ENCODE measurements at places on chromosomes 7 and 10. TPM values are rescaled to one million over a fixed set of nuclear protein-coding genes. Genes with fewer than 3 reads are reported as not detected.

DNA sequence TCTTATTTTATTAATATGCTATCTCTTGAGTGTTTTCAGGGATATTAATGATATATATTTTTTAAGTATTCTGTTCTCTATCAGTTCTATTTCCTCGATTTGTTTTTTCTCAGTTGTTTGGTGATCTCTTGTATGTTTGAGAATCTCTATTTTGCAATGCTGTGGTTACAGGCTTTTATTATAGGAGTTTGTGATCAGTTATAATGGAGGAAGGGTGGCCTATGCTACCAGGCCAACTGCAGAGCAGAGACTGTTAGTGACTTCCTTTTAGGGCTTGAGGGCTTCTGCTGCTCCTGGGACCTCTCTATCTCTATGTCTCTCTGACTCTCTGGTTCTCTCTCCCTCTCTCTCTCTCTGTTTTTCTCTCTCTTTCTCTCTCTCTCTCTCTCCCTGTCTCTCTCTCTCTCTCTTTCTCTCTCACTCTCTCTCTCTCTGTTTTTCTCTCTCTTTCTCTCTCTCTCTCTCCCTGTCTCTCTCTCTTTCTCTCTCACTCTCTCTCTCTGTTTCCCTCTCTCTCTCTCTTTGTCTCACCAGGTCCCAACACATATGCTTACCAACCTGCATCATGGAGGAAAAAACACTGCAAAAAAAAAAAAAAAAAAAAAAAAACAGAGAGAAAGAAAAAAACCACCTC, 69.4 kb upstream of the CAV2 start:
- no peak for DNase-seq

GRCh38 chr10:78768041-78768835, 300.5 kb upstream of the ZMIZ1 start:
- no peak for DNase-seq

DNA sequence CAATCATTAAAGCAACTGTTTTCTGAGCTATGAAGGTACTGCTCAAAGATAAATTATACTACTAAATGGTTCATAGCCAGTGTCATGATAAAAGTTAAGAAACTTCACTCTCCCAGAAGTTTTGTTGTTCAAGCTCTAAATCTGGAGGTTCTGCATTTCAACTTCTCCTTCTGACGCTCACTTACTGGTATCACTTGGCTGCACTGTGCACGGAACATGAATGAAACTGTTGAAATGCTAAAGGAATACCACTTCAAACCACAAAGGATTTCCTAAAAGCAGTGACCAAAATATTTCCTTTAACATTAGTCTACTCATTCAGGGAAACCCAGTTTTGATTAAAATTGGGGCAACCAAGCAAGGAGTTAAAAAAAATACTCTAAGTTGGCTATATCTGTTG, 93.6 kb downstream of the UBE2H start:
- DNase-seq = no peak

DNA sequence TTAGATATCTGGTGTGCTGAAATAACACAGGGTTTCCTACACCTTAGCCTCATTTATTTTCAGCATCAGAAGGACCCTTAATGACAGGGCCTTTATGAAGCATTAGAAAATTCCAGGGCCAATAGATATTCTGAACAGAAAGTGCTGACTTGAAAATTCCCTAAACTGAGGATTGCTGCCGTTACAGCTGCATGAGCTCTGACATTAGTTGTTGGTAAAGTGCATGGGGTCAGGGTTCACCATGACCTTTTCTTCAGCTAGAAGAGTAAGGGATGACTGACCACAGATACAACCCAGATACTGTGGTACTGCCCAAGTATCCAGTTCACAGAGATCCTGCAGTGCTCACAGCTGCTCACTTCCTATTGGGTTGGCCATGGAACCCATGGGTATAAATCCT, 181.7 kb upstream of the SLC25A13 start:
- DNase-seq = no peak

DNA sequence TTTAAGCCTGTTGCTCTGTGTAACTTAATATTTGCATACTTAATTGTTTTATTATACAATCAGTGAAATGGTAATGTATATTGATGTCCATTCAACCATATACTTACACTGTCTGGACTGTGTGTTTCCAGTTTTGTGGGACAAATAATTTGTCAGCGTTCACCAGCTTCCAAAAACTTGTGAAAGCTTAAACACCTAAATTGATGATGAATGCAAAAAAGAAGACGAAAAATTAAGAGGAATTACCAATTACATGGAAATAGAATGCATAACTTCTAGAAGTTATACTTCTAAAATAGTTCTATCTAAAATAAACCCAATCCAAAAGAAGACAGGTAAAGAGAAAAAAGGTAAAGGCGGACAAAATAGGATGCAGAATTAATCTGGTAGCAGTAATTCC, 155.0 kb upstream of the FZD1 start:
- DNase-seq = no peak

Gene AIMP2
- total RNA-seq = 83.4 TPM

- peak; percentile 47 for DNase-seq
Observed at GRCh38 chr10:90227217-90227656, 525.8 kb downstream of the KIF20B start.

Gene CHCHD2
- 690 TPM for total RNA-seq

DNA sequence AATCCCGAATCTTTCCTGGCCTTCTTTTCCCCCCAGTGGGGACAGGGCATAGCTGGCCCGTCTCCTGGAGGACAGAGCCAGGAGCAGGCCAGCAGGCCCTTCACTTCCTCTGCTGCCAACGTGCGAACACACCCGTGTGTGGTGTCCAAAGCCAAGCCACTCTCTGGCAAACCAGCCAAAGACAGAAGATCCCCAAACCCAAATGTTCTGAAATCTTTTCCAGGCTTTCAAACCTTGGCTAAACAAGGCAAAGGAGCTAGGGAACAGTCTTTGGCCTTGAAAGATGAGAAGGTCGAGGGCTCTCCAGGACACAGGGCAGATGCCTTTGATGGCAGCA, 63.0 kb downstream of the PROSER2 start:
- no peak for DNase-seq

DNA sequence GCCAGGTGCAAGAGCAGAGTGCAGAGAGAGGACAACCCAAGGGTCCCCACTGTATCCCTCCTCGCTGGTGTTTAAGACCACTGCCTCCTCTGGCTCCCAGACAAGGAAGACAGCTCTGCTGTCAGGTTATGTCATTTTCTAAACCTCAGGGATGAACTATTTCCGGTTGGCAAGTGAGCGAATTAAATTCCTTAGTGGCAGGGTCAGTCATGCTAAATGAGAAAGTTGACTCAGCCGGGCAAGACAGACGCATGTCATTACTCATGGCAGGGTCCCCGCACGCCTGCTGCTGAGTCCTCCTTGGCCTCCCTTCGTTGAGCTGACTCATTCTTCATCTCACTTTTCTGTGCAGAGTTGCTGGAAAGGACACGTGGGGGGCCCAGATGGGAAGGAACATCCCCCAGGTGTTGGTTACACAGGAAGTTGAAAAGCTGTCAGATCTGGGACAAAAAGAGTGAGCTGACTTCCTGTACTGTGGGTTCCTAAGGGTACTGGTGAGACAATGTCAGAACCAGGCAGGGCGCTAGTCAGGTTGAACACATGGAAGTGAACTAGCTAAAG, 47.1 kb upstream of the UCN3 start:
- DNase-seq = peak; percentile 79

Gene COA1
- total RNA-seq = 82.1 TPM

DNA sequence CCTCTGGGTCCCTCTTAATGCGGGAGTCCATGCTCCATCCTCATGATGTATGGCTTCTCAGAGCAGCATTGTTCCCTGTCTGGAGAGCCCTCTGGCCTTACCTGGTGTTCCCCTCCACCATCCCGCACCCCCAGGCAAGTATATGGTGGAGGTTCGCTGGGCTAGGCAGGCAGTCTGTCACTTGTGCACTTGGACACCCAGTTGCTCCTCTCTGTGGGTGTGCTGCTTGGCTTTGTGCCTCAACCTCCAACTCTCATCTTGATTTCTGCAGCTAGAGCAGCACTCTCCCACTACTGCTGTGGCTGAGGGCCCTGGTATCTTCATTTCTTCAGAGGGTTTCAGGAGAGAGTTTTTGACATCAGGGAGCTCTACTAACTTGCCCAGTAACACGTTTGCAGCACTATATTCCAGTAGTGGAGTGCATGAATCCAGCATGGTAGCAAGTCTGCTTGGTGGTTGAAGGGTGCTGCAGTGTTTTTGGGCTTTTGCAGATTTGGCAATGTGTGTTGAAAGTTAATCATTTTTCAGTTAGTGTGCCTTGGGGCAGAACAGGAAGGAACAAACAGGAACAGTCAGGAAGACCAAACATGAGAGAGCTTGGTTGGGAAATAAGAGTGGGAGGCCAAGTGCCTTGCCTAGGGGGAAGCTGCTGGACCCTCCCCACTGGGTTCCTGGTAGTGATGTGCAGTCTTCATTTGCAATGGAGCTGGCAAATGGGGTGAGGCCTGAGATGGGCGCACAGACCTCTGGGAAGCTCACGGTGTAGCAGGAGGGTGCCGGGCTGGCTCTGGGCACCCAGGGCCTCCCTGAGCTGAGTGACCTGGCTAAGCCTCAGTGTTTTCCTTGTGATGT, 37.4 kb downstream of the TSPAN14 start:
- no peak for DNase-seq

DNA sequence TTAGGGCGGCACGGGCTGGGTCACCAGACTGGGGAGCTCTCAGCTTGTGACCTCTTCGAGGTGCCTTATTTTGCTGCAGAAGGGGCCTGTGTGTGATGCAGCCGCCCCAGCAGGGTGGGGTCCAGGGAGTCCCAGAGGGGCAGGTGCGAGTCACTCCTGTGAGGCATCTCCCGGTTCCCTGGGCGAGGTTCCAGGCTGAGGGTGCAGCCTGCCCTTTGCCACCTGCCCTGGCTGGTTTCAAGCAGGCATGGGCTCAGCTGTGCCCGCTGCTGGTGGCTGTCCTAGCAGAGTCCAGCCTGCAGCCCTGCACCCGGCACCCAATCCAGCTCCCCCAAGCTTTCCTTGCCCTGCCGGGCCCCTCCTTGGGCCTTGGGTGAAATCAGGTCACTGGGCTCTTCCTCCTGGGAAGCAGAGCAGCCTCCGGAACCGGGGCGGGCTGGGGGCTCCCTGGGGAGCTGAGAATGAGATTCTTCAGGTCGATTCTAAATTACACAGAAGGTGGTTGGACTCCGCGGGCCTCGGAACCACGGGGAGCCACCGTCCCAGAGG, 64.8 kb downstream of the PWWP2B start:
- DNase-seq = no peak

- DNase-seq = no peak
Observed at GRCh38 chr10:69486922-69487730, 35.9 kb downstream of the TSPAN15 start.

GRCh38 chr7:139078399-139078798, 31.1 kb downstream of the ZC3HAV1 start:
- no peak for DNase-seq

Gene CLDN3
- not detected for total RNA-seq

- peak; percentile 32 for DNase-seq
Observed at GRCh38 chr7:150931199-150931869, 46.8 kb downstream of the KCNH2 start.

DNA sequence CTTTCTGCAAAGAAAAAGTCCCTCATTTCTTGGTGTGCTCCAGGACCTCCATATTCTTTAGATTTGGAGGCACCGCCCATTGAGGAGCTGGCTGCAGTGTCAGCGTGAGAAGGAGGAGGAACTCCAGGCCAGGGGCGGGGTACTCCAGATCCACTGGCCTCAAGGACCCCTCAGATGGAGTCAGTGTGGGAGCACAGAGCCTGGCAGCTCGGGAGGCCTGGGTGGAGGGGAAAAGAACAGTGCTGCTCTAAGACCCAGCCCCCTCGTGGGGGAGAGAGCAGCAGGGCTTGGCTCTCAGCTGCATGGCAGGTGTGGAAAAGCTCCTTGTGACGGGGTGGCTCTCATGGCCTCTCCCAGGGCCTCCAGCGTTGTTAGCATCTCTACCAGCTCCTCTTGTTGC, 70.5 kb downstream of the ITGB1 start:
- DNase-seq = no peak

Gene NOS3
- total RNA-seq = 5.8 TPM

Gene LIPN
- not detected for total RNA-seq

Gene OR2A25
- not detected for total RNA-seq

DNA sequence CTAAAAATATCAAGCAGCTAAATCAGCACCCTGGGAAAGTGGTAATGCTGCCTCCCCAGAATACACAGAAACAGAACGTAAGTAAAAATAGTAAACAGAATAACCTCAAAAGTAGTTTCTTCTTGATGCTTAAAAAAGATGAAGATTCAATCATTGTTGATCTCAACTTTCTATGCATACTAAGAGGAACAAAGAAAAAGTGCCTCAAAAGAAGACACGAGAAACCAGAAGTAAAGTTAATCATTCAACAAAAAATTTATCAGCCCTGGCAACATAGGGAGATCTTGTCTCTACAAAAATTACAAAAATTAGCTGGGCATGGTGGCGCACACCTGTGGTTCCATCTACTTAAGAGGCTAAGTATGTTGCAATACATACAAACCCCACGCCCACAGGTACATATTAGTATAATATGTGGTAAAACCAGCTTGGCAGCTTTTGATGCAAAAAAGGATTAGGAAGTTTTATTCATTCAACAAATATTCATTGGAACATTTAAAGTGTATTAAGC, 153.7 kb downstream of the NRBF2 start:
- no peak for DNase-seq

- no peak for DNase-seq
Observed at GRCh38 chr7:44275957-44276570, 49.3 kb downstream of the CAMK2B start.

DNA sequence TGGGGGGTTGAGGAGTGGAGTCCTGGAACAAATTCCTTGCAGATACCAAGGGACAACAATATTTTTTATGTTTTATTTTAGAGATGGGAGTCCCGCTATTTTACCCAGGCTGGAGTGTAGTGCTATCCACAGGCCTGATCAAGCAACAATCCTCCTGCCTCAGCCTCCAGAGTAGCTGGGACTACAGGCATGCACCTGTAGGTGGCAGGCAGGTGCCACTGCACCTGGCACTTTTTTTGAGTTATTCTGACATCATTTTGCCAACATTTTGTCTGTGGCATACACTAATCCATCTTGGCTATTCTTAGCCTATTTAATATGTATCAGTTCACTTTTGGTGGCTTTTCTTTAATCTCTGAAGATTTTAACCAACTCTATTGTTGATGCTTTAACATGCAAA, 317.8 kb upstream of the MTPN start:
- DNase-seq = no peak

GRCh38 chr10:103040418-103040817, 122.3 kb downstream of the CNNM2 start:
- DNase-seq = no peak

DNA sequence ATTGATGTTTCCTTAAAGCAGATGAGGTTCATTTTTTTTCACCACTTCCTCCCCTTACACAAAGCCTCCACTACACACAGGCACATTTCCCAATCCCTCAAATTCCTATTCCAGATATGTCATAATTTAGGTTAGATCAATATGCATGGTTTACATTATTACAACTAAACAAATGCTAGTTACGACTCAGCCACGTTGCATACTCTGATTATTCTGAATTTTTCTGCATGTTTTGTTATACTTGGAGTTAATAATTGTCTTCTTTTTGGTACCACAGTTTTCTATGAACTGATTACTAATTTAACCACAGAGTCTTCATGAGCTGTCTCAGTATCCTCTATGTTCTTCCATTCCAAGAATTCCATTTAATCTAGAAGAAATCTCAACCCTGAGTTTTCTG, 4.4 kb upstream of the BICC1 start:
- no peak for DNase-seq
